ENCODE measurements at places on chromosomes 3 and 15.

DNA sequence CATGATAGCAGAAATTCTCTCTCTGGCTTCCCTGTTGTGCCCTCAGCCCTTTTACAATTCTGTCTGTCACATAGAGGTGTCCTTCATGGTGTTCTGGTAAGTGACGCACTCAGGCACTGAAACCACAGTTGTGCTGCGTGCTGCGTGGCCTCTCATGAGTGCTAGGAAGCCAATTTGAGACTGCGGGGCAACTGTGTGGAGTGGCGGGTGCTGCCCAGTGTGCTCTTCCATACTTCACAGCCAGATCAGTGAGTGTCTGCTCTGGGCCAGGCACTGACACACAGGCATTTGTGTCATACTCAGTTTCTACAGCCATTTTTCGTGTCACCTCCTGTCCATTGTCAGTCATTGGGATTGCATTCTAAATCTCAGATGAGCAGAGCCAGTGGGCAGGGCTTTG lies 133.1 kb upstream of the PLXNA1 start:
- DNase-seq = no peak

DNA sequence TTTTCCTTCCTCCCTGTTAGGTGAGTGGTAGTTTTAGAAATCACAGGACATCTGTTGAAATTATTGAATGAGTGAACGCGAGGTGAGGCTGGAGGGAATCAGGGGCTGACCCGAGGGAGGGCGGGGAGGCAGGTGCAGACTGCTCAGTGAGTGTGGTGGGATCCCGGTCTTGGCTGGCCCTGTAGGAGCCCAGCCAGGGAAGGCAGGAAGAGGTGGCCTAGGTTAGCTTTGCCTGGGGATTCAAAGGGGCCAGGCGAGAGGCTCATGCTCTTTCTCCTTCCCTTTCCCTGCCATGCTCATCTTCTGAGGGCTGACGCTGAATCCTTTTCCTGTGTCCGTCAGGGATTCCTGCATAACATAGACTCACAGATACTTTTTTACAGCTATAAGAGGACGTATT lies 15.1 kb downstream of the CACNA1D start:
- no peak for DNase-seq

DNA sequence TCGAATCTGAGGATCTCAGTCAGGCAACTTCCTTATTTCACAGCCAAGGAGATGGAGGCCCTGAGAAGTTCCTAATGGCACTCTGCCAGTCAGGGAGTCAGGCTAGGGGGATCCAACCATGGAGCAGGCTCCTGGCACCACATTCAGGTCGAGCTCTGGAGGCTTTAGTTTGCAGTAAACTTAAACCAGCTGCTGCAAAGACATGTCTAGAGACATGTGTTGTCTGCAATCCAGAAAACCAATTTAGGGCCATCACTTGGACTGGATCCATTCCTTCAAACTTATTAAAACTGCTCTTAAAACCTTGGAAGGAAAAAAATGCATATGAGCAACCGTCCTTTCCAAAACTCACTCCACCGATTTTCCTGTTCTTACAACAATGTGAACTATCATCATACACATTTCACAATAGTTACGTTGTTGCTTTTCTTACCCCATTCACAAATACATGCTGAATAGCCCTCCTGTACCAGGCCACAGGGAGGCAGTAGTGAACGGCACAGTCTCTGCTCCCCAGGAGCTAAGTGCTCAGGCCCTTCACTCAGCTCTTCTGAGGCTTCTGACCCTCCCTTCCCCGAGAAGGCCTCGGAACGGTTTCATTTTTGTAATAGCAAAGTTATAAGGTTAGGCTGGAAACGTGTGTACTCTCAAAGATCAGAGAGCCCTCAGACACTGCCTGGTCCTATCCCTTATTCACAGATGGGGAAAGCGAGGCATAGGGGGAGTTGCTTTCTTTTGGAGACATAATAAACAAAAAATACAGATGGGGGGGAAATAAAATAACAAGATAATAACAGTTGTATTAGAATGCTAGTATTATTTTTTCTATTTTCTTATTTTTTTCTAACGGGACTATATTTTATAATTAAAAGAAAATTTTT lies 20.1 kb downstream of the RFT1 start:
- peak; percentile 72 for DNase-seq

DNA sequence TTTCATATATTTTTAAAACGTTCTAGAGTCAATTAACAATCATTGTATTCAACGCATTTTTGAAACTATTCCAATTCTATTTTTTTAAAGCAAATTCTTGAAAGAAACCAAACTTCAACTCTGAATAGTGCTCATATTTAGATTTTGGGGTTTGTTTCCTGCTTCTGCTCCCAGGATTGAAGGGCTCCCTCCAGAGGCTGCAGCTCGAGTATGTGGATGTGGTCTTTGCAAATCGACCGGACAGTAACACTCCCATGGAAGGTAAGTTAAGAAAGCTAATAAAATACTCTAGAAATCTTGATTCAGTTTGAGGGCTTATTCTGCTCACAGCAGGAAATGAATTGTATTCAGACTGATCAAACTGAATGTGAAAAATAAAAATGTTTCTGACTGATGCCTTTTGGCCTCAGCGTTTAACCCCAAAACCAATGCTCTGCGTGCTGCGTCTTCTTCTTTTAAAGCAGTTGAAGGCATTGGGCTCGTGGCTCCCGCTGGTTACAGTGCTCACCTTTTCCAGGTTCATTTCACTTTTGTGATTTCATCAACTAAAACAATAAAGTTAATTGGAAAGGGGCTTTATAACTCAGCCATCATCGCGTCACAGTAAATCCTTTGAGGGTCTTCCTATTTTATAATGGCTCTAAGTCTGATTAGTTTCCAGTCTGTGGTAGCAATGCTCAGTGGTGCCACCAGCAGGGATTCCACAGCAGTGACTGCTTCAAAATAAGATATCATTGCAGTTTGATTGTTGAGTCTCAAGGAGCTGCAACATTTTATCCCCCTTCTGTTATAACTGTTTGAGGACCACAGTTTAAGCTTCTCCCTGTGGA lies 80.1 kb downstream of the SSR3 start:
- no peak for DNase-seq

DNA sequence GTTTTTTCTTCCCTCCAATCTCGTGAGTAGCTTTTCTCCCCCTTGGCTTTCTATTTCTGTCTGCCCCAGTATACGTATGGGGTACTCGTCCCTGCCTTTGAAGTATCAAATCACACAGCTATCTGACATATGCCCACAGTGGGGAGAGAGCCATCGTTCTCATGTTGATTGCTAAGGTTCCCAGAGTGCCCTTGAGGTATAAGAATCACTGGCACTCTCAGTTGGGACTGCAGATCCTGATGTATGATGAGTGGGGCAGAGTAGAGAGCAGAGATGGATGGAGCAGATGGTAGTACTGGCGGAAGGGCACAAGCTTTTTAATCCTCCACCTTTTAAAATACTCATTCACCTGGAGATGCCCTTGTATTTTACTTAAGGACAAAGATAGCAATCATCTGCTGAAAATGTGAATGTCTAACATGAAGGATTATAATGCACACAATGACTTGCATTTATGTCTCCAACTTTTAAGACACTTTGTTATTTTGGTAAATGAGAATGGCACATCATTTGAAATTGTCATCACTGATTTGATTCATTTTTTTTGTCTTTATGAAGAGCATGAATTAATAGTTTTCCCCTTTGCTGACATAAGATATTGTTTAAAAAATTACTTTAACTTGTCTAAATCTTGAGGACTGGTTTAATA lies 239.6 kb downstream of the NR1D2 start:
- DNase-seq = no peak
